ENCODE measurements at places on chromosomes 3 and 15.

DNA sequence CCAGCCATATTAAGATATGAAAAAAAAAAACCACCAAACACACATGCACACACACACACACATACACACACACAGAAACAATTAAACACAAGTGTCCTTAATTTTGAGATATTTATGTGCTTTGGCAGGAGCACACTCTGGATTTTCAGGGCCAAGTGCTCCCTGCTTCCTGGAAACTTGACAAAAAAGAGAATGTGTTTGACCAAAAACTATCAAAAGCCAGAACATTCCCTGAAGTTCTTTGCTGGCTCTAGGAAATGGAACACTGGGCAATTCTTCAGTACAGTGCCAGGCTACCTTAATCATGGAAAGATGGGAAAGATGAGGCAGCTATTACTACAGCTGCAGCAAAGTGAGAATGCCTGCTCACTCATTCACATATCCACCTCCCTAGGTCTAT lies 44.6 kb downstream of the P3H2 start:
- DNase-seq = no peak

DNA sequence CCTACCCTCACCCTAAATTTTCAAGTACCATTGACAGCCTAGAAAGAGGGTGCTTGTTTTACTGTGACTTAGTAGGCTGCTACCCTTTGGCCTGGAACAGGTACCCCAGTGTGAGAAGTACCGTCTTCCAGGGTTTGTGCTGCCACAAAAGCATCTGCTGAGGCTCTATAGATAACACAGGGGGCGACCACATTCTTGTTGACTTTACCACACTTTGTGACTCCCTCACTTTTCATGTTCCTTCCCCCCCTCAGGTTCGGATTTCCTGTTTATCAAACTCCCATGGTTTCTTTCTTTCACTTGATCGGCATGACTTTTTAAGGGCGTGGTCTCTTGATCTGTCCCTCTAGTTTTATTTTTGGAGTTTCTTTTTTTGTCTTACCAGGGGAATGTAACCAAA lies 23.5 kb downstream of the EXOG start:
- DNase-seq = no peak

GRCh38 chr3:66817951-66818557 lies 180.1 kb upstream of the KBTBD8 start:
- no peak for DNase-seq

GRCh38 chr15:74421302-74422245 lies 12.2 kb downstream of the SEMA7A start:
- DNase-seq = no peak

- DNase-seq = no peak
These were observed 810.2 kb upstream of the ALCAM start for GRCh38 chr3:104556372-104557078.

- no peak for DNase-seq
These were observed 8.7 kb downstream of the KBTBD13 start for GRCh38 chr15:65085207-65085753.

- no peak for DNase-seq
These were observed 127.8 kb downstream of the SYNPR start for GRCh38 chr3:63405882-63406281.

DNA sequence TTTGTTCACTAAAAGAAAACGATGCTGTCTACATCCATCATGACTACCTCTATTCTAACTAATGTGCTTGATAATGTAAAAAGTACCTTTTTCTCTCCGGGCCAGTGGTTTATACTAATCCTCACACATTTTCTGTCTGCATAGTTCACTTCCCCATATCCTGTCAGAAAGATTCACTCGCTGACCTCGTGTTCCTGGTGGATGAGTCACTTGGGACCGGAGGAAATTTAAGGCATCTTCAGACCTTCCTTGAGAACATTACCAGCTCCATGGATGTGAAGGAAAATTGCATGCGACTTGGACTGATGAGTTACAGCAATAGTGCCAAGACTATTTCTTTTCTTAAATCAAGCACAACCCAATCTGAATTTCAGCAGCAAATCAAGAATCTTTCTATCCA lies 33.8 kb downstream of the COL6A5 start:
- DNase-seq = no peak

DNA sequence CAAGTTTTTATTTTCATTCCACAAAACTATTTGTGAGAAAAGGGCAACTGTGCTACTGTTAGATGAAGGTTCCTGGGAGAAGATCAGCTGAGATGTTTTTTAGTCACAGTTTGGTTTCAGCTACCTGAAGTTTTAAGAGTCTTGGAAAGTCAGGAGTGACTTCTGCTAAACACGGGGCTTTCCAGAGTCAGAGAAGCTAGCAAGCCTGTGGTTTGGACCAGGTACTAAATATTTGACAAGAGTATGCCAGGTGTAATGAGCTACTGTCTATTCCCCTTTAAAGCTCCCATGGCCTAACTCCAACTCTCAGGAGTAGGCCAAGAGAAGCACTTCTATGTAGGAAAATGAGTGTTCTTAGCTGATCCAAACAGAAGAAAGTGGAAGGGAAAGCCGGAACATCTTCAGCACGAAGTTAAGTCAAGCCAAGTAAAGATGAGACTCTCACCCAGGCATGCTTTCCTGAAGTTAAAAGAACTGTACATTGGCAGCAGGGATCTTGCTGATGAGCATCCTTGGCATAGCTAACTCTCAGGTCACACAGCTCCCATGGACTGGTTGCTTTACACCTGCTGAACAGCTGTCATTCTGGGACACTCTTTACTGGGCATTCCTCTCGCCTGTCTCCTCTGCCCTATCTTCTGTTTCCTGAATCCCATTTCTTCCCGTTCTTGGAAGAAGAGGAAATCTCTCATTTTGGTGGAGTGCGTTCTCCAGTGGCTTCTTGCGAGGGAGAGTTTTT lies 22.5 kb downstream of the TM4SF18 start:
- no peak for DNase-seq

GRCh38 chr3:56593455-56594158 lies 36.6 kb downstream of the CCDC66 start:
- no peak for DNase-seq

GRCh38 chr3:5149306-5149880 lies 27.3 kb downstream of the ARL8B start:
- DNase-seq = no peak

GRCh38 chr3:160312014-160312624 lies 86.9 kb downstream of the C3orf80 start:
- DNase-seq = no peak

GRCh38 chr3:193825617-193826016 lies 232.6 kb downstream of the OPA1 start:
- no peak for DNase-seq

DNA sequence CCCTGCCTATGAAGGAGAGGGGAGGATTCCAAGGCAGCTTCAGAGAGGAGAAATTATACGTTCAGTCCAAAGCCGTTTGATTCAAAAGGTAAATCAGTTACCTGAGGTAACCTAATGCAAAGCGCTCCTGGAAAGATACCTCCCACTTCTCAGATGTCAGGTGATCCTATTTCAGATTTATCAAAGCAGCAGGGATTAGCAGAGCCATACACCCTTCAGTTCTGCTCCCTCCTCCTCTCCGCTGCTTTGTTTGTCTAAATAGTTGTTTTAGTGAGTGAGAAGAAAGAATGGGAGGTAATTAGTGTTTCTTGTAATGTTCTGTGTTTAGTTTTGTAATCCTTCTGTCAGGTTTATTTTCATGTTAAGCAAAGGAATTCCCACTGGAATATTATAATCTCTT lies 81.1 kb downstream of the SOX14 start:
- DNase-seq = no peak

GRCh38 chr15:78200276-78200930 lies 34.0 kb downstream of the ACSBG1 start:
- no peak for DNase-seq

- DNase-seq = no peak
These were observed 137.6 kb upstream of the TRIM42 start for GRCh38 chr3:140540262-140540661.

DNA sequence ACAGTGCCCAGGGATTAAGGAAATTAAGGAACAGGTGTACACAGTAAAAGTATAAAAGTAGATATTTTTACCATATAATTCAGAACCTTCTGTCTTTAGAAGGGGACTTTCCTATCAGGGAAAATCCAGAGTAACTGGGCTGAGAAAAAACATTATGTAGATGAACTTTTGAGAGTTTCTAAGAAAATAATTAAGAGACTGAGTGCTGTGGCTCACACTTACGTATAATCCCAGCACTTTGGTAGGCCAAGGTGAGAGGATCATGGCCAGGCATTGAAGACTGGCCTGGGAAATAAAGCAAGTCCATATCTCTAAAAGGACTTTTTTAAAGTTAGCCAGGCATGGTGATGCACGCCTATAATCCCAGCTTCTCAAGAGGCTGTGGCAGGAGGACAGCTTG lies 1021.8 kb downstream of the FHIT start:
- no peak for DNase-seq
